GM23338 (cell line): ENCODE measurements at places on chromosomes 13 and 19.

DNA sequence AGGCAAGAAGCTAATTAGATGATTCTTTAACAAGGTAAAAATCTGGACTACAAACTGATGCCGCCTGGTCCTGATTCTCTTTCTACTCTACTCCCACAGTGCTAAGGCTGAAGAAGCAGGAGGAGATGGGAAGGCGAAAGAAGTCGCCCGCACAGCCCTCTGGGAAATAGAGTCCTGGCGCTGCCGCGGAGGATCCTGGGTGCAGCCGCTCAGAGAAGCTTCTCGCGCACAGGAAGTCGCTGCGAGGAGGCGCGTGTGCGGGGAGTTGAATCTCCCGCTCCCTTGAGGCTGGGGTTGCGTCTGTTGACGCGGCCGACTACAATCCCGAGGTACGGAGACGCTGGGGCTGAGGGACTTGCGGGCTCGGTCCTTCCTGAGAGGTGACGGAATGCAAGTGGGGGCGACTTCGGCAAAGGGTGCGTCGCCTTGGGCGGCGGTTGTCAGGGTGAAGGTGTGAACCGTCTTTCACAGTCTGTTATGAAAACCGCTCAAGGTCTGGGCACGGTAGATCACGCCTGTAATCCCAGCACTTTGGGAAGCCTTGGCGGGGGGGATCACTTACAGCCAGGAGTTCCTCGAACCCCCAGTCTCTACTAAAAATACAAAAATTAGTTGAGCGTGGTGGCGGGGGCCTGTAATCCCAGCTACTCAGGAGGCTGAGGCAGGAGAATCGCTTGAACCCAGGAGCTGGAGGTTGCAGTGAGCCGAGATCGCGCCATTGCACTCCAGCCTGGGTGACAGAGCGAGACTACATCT is at the start of gene ZNF473:
ZNF473 (plus strand) TSS at position 212 of the 756 bp plus-strand sequence. CDS start 5,078 bp downstream, outside the sequence.
- DNase-seq = peak; percentile 98

DNA sequence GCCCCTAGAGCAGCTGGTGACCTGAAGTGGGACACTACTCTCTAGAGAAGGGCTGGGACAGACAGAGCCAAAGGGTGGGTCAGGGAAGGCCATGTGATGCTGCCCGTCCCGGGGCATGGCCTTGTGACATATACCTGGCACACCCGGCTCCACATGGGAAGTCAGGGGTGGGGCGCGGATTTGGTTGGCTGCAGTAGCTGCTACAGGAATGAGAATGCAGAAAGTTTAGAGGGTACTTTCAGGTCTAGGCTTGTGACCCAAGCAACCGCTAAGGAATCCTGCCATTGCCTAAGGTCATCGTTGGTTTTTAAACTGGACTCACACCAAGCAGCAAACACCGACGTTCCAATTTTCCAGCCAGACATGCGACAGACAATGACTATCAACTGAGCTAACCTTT is 25.9 kb downstream of the RCBTB2 start:
- DNase-seq = no peak

GRCh38 chr19:14615623-14616022 is 32.7 kb downstream of the CLEC17A start:
- DNase-seq = no peak

- no peak for DNase-seq
Measured at GRCh38 chr13:52833296-52833875, 15.1 kb downstream of the PCDH8 start.
